HEK293T (cell line): ENCODE measurements at places on chromosomes 6 and 20.

- DNase-seq = peak; percentile 84
Observed at GRCh38 chr20:62156592-62157386, 13.2 kb downstream of the SS18L1 start.

- no peak for DNase-seq
Observed at GRCh38 chr6:32883789-32884188, 29.8 kb downstream of the PSMB9 start.

- DNase-seq = peak; percentile 78
Observed at GRCh38 chr20:16434062-16434664, 139.1 kb downstream of the KIF16B start.

GRCh38 chr6:3252369-3252768 lies 6.4 kb upstream of the PSMG4 start:
- no peak for DNase-seq

DNA sequence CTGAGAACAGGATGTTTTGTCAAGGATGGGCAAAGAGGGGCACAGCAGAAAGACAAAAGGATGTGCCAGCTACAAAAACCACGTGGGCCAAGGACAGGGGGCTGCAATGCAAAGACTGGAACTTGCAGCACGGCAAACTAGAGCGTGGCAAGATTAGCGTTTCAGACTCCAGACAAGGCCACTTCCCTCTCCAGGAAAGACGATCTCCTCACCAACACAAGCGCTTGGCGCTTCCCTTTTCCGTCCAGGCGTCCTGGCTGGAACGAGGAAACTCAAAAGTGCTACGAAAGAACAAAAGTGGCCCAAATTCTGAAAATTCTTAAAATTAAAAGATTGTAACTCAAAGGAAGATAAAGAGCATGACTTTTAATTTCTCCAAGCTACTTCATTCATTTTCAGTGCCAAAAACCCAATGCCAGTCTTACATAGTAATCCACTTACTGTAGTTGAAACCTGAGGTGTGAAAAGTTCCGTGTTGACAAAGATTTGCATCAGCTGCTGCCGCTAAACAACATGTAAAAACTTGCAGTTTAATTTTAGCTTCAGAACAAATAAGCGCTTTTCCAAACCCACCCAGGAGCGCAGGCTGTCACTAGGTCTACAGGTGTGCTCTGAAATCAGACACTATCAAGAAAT lies 207.1 kb upstream of the RREB1 start:
- DNase-seq = no peak

DNA sequence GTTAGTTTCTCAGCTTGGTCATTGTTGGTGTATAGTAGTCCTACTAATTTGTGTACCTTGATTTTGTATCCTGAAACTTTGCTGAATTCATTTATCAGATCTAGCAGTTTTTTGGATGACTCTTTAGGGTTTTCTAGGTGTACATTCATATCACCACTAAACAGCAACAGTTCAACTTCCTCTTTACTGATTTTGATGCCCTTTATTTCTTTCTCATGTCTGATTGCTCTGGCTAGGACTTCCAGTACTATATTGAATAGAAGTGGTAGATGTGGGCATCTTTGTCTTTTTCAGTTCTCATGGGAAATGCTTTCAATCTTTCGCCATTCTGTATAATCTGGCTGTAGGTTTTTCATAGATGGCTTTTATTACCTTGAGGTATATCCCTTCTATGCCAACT lies 61.3 kb upstream of the HEY2 start:
- DNase-seq = no peak

DNA sequence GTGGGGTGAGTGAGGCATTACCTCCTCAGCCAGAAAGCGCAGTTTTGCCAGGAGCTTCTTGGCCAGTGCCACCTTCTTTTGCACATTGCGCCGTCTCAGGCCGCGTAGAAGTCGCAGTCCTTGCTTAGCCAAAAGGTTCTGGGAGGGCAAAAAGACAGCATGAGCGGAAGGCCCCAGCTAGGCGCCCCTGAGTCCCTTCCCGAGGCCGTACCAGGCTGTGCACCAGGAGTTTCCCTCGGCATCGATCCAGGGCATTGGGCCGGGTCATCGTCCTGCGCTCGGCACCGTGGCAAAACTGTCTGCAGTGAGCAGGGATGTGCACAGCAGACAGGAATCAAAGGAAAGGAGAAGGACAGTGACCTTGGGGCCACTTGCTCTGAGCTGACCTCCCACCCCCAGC lies 20.2 kb upstream of the SPAG4 start:
- DNase-seq = no peak

GRCh38 chr6:169591616-169592015 lies 110.2 kb downstream of the WDR27 start:
- no peak for DNase-seq

- DNase-seq = no peak
Observed at GRCh38 chr20:36576081-36576445, 2.7 kb downstream of the TGIF2 start.

DNA sequence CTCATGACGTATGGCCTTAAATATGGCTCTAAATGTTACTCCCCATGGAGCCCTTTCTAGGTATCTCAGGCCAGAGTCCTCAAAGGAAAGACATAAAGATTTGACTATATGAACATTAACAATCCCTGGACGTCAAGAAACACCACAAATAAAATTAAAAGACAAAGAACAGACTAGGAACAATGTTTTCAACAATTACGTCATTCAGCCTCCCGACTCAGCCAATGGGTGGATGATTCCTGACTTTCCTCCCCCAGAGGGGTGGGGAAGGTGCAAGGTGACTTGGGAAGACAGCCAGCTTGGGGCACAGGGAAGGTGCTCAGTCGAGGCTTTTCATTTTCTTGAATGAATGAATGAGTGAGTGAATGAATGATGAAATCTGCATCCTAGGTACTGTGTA lies 157.4 kb downstream of the TFAP2C start:
- no peak for DNase-seq

DNA sequence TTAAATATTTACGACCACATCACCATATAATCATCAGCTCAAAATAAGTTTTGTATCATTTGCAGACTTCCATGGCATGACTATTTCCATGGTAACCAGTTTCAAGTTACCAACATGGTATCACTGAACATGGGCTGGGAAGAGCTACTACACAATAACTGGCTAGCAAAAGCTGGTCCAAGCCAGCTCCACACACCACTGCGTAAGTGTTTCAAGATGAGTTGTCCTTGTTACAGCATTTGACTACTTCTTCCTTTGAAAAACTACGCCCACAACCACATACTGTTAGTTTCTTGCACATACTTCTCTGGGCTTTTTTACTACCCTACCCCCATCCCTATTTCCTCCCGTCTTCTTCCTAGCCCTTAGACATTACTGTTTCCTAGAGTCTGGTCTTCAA lies 8.5 kb downstream of the CD164 start:
- DNase-seq = no peak

- no peak for DNase-seq
Observed at GRCh38 chr6:25453288-25453687, 174.1 kb downstream of the CARMIL1 start.

- DNase-seq = no peak
Observed at GRCh38 chr6:160030103-160030502, 61.2 kb downstream of the IGF2R start.

DNA sequence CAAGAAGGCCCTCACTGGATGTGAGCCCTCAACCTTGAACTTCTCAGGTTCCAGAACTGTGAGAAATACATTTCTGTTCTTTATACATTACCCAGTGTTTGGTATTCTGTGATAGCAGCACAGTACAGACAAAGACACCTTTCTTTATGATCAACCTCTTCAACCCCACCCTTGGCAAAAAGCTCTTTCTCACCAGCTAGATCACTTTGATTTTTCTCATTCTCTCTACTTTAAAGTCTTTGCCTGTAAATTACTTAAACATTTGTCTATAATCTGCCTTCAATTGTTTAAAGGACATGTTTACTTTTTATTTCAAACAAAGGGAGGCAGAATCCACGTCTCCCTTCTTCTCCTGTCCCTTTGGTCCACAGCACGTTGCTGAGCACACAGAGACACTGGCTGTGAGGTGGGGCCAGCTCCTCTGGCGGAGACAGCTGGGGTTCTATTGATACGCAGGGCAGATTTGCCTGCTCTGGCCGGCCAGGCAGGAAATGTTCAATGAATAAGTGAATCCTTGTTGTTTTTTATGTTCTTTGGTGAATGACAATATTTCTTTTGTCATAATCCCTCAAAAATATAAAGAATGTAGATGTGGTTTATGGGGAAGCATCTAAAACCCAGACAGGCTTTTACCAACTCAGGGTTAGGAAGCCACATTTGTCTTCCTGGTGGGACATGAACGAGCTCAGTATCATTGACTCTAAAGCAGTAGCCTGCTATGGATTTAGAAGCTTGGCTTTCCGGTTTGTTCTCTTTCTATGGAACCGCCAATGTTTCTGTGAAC lies 52.9 kb downstream of the NEDD9 start:
- DNase-seq = no peak

DNA sequence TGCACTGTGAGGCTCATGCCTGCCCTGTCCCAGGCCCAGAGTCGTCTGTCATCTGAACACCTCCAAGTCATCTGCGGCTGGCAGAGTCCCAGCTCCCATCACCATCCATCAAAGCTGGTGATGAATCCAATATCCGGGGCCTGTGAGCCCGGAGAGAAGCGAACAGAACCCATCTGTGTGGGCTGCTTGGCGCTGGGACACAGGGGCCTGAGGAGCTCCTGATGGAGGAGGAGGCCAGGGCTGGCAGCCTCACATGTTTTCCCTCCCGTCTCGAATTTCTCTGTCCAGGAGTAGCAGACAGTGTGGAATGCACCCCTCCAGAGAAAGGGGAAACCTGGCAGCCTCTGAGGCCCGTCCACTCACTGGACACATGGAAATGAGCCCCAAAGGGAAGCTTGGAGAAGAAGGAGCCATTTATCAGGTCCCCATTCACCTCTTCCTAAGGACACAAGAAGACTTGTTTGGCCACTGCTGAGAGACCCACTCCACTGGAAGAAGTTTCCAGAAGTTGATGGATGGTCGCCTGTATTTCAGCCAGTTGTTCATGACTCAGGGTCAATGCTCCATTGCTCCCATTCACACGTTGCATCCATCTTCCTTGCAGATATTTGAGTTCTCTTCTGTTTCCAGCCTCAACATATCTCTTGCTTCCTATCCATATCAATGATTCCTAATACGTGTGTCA lies 307.5 kb upstream of the SULF2 start:
- no peak for DNase-seq

DNA sequence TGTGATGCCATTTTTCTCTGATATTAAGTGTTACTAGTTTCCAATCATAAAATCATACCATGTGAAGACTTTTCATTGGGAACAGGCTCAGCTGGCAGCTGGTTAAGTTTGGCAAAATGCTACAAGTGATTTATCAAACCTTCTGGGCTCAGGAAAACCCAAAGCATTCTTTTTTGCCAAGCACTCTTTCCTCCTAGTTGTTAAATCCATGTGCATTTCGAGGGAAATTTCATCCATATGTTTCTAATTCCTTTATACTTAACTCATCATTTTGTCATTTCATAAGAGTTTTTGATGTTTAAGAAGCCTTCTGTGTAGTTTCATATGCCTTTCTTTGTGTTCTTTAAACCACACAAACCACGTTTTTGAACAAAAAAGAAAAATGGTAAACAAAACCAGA lies 217.6 kb upstream of the PDE10A start:
- no peak for DNase-seq

DNA sequence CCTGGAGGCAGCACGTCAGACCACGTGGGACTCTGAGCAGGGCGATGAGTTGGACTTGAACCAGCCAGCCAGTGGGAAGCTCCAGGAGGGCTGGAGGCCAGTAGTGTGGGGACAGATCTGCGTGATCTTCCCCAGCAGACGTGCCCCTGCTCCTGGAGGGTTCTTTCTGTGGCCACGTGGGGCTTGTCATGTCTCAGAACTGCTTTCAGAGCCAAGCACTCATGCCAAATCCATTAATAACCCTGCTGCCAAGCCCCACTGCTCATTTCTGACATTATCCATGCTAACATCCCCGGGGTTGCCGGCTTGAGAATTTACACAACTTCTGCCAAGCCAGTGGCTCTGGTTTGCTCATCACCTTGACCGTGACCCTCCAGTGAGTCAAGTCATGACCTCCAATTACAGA lies 38.3 kb downstream of the SIRPA start:
- DNase-seq = no peak

DNA sequence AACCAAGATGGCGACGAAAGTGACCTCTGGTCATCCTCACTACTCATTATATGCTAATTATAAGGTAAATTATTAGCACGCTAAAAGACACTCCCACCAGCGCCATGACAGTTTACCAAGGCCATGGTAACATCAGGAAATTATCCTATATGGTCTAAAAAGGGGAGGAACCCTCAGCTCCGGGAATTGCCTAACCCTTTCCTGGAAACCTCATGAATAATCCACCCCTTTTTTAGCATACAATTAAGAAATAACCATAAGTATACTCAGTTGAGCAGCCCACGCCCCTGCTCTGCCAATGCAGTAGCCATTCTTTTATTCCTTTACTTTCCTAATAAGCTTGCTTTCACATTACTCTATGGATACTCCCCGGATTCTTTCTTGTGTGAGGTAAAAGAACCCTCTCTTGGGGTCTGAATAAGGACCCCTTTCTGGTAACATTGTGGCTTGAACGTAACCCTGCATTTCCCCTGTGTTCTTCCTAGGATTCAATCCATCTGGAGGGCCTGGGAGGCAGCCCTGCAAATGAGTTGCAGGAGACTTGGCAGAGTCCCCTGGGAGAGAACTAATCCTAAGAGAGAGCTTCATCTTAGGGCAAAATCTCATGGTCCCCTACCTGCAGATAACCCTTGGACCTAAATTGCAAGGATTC lies 225.6 kb upstream of the JARID2 start:
- DNase-seq = no peak

DNA sequence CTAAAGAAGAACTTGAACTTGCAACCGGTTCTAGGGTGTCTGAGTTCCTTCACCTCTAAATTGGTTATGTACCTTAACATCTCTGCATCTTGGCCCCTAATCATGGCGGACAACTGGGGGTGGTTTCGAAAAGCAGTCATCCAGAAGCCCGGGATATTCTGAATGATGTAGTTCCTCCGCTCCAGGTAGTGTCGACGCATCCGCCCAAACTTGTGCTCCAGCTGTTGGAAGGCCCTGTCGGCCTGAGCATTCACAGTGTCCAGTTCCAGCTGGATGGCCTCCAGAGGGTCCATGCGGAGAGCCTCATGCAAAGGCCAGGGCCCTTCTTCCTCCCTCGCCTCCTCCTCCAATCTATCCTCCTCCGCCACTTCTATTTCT lies 887 bp downstream of the TSPYL1 start:
- DNase-seq = no peak

GRCh38 chr20:38072898-38073297 lies 39.4 kb downstream of the RPRD1B start:
- no peak for DNase-seq

GRCh38 chr6:117591405-117591804 lies 10.9 kb downstream of the GOPC start:
- DNase-seq = no peak
